ENCODE measurements at places on chromosomes 7 and 10.

DNA sequence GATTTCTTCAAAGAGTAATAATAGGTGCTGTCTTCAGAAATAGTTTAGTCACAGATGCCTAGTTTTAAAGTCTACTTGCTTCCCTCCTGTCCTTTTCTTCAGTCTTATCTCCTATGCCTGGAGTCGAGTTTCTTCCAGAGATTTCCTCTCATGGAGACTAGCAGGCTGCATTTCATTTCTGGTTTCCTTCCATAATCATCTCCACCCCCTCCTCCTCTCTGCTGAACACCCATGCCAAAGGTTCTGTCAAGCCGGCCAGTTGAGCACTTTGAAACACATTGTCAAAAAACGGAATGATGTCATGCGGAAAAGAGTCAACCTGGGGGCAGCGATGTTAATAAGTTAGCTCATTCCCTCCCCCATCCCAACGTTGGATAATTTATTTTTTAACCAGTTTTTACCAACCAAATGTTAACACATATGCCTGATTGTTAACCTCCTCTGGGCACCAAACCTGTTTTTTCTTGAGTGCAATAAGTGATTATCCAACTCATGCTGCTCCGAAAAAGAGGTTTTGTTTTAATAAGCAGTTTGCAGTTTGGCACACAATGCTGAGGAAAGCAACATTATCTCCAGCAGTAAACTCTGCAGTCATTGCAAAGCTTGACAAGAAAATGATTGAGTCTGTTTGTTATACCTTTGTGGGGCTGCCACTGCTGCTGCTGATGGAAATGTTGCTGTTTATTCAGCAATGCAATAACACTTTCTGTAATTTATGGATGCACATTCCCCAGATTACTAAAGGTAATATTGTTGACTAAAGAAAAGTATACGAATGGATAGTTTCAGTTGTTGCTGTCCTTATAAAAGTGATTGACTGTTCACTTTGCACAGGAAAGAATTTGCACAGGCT, 161.6 kb downstream of the LRMDA start:
- no peak for DNase-seq

- DNase-seq, result no peak
Observed at GRCh38 chr10:27542812-27543211, 38.7 kb downstream of the RAB18 start.

DNA sequence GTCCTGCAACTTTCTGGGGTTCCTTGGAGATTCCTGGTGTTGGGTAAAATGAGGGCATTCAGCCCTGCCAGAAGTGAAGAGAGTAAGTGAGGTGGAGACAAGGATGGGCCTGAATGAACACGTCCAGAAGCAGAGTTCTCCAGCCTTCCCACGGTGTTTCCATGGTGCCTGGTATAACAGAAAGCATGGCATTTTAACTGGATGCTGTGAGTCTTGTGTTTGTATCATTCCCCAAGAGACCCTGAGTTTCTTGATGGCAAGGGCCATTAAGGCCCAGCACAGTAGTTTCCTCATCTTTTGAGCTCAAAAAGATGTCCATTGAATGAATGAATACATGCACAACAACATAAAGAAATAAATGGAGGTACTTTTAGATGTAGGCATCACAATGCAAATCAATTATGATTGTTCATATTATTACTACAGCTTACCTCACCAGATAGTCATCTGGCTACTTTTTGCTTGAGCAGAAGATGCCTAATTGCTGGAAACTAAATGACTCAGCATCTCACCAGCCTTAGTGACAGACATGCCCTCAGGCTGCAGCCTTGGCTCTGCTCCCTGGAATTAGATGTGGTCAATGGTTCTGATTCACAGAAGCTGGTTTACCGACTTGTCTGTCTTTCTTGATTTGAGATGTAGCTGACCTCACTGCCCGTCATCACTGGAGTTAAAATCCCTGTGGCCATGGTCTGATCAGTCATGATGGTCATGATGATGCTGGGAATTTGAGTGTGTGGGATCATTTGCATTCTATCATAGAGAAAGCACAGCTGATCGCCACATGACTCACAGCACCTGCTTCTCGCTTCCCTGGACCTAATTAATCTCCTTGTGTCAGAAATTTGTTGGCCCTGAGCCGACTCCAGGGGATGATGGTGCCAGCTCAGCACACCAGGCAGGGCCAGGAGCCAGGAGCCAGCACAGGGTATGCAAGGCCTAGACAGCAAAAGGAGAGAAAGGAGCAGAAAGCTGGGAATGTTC, 83.9 kb downstream of the CXCL12 start:
- no peak for DNase-seq

GRCh38 chr7:137951700-137952425, 50.0 kb downstream of the CREB3L2 start:
- DNase-seq, result no peak

- DNase-seq, result no peak
Observed at GRCh38 chr7:82110146-82110840, 333.3 kb downstream of the CACNA2D1 start.

DNA sequence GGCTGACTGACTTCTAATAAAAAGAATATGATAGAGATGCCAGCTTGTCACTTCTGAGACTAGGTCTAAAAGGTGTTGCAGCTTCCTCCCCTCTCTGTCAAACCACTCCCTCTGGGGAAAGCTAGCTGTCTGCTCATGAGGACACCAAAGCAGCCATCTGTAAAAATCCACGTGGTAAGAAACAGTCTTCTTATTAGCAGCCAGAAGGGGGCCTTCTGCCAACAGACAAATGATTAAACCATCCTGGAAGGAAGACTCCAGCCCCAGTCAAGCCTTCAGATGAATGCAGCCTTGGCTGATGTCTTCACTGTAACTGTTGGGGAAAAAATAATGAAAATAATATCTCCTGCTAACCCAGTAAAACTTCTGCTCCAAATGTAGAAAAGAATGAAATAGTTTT, 41.9 kb upstream of the DAGLB start:
- DNase-seq, result no peak

GRCh38 chr10:21975378-21975990, 28.0 kb downstream of the DNAJC1 start:
- no peak for DNase-seq

DNA sequence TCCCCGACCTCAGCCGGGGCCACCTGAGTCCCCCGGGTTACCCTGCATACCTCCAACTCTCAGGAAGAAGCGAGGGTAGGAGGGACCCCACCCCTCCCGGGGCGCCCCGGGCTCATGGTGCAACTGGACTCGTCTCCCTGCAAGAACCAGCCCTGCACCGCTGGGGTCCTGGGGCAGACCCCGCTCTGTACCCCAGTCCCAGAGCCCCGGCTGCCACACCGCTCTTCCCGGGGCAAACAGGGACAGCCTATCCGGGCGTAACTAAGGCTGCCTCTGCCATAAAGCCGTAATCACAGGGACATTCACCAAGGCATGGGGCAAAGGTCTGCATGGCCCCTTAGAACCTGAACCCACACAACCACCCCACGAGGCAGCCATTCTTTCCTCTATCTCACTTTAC, 6.7 kb upstream of the MAFK start:
- no peak for DNase-seq

- DNase-seq, result no peak
Observed at GRCh38 chr7:32108651-32109050, 38.4 kb upstream of the PDE1C start.

DNA sequence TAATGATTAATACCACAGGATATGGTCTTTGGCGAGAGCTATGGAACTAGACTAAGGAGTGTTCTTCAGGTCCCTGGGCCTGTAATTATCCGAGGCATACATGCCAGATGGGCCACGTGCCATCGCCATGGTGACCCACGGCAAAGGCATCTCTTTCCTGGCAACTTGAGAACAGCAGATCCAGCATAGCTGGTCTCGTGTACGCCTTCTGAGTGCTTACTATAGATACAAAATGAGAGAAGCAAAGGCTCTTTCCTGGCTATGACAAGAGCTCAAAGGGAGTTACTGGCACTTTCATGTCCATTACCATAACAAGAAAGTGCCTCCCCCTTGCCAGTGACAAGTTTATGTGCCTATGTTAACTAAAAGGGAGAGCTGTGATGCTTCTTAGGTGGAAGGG, 26.0 kb upstream of the GLI3 start:
- DNase-seq, result no peak

- DNase-seq, result no peak
Observed at GRCh38 chr10:77542710-77543259, 94.8 kb downstream of the KCNMA1 start.

GRCh38 chr10:50310560-50311174, 59.4 kb upstream of the ASAH2 start:
- DNase-seq, result no peak

DNA sequence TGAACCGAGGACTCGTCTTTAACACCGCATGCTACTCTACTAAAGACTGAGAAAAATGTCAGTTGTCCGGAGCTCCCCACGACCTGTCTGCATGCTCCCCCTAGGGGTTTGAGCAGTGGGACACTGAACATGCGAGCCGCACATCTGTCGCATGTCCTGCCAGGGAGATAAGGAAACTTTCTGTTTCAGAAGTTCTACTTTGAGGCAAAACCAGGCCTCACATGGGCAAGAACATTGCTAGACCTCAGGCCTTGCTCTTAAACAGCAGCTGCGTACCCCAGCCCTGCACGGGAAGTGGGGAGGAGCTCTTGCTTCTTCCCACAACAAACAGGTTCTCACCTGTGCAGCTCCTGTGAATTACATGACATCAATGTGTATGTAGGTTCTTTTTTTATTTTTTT, 30.3 kb upstream of the HERPUD2 start:
- no peak for DNase-seq

GRCh38 chr10:90872648-90873020, 860 bp downstream of the RPP30 start:
- DNase-seq, result no peak

- no peak for DNase-seq
Observed at GRCh38 chr7:78398081-78398480, 599.5 kb downstream of the PHTF2 start.

- no peak for DNase-seq
Observed at GRCh38 chr7:289756-290553, at the start of gene FOXL3. Gene FOXL3, plus strand, starts transcription at chr7:290170. Its CDS starts 0 bp downstream, at chr7:290170.

DNA sequence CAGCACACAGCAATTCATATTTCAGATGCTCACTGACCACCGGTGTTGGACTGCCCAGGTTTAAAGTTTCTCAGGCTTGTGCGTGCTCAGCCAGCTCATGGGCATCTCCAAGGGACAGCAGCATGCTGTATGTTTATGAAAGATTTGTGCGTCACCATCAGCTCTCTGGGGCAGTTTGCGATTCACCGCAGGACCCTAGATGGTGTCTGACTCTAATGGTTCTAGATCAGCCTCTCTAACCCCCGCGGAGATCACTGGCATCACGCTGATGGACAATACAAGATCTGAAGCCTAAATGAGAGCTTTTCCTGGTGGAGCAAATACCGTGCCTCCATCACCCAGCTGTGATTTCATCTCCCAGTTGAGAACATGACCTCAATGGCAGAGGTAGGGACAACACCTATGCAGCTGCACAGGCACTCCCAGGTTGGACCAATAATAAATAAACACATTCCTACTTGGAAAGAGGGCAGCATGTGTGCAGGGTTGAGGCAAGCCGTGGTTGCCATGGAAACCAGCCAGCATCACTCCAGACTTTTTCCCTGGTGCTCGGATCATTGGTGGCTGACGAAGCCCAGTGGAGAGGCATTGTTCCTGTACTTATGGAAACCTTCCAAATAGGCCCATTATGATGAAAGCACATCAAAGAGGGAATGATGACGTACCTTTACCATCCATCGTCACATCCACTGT, 253.6 kb downstream of the KCNMA1 start:
- no peak for DNase-seq

DNA sequence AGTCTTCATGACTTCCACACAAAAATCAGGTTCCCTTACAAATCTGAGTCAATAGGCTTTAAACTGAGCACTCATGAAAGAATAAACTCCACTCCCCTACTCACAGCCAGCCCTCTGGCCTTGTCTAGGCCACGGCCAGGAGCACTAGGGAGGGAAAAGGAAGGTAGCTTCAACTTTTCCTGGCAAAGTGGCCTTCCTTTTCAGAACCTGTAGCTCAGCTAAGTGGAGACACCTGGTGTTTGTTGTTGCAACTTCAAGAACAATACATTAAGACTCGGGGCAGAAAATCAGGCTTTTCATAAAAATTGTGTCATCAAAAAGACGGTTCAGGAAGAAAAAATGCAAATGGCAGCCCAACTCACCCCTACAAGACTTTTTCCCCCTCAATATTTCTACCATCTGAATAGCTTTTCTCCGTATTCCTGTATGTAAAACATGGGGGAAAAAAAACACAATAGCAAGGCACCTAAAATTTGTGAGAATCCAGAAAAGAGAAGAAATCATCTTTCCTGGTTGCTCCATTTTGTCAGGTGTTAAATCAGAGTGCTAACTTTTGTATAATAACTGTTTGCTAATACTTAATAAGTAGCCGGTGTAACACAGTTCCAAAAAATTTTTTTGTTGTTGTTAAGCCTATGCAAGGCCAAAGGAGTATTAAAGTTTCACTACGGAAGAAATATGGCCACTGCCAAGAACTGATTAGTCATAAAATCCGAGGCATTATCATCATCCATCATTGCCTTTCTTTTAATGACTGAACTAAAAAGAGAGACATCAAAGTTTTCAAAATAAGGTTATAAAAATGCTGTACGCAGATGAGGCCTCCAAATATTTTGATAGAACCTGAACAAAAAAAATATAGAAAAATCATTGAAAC, 66.2 kb upstream of the ARID5B start:
- DNase-seq, result no peak

DNA sequence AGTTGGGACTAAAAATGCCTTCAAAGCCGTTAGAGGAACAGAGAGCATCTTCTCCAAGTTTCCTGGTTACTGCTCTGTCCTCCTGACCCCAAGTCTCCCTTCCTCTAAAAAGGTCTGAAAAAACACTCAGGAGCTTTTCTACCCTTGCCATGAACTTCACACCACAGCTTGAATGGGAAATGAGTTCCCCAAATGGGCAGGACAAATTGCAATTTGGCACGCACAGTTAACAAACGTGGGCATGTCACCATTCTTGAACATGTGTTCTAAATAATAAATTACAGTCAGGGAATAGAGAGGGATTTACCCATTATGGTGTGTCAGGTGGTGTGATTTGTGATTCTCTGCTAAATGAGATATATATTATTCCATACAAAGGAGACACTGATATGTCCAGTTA, 91.2 kb upstream of the WNT16 start:
- DNase-seq, result no peak

DNA sequence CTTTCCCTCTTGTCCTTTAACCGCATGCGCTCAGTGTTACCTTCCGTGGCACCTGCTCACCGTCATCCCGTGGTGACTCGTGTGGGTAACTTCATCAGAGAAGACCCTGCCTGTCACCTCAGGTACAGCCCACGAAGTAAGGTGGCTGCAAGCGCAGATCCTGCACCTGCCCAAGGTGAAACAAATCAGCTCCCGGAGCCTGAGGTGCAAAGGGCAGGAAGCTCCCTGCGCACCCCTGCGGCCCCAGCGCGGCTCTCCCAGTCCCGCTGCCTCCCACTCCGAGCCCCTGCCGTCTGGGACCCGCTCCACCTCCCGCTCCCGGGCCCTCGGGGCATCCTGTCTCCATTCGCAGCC, 110.9 kb upstream of the LANCL2 start:
- no peak for DNase-seq

All from esophagus squamous epithelium (tissue), 5 donors.